HFFc6 (cell line): ENCODE measurements at places on chromosomes 12 and 14.

GRCh38 chr12:131917139-131917710 lies 11.9 kb upstream of the PUS1 start:
- DNase-seq = no peak

GRCh38 chr14:70004791-70005190 lies 125.6 kb downstream of the SMOC1 start:
- DNase-seq = no peak

- DNase-seq = no peak
Observed at GRCh38 chr14:72722201-72722785, 171.6 kb downstream of the DPF3 start.

DNA sequence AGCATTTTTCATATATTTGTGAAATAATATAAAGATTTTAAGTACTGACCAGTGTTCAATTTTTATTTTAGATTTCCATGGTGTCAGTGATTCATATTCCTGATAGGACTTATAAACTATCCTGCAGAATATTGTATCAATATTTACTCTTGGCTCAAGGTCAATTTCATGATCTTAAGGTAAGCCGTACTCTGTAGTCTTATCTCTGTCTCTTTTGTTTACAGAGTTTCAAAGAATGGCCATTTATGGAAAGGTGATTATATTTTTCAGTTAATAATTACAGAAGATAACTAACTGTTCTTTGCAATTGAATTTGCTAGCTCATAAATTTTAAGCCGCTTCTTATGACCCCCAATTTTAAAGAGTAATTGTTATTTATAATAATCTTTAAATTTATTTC lies 27.9 kb downstream of the CGRRF1 start:
- DNase-seq = no peak

DNA sequence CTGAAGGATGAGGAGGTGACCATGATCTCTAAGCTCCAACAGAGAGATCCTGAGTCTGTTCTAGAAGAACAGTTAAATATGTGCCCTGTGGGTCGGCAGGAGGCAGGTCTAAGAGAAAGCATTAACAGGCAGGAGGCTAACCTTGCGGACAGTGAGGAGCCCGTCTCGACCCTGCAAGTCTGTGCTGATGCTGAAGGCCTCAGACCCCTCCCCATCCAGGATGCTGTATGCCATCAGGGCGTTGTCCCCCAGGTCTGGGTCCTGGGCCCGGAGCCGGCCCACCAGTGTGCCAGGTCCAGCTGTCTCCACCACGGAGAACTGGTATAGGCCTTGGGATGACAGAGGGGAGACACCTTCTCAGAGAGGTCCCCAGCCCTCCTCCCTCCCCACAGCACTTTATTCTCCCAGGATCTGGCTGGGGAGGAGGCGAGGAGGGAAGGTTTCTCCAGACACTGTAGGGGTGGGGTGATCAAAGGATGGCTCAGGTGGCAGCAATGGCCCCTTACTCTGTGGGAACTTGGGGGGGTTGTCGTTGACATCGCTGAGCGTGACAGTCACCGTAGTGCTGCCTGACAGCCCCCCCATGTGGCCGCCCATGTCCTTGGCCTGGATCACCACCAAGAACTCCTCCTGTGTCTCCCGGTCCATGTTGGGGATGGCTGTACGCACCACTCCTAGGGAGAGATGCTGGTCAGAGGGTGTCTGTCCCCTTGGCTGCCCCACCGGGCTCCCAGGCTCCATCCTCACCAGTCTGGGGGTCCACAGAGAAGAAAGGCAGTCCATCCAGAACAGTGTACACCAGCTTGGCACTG lies 3.1 kb downstream of the CDH24 start:
- DNase-seq = no peak

- no peak for DNase-seq
Observed at GRCh38 chr12:85865890-85866289, 8.2 kb upstream of the NTS start.

- DNase-seq = no peak
Observed at GRCh38 chr14:69240527-69241173, 19.3 kb upstream of the GALNT16 start.

DNA sequence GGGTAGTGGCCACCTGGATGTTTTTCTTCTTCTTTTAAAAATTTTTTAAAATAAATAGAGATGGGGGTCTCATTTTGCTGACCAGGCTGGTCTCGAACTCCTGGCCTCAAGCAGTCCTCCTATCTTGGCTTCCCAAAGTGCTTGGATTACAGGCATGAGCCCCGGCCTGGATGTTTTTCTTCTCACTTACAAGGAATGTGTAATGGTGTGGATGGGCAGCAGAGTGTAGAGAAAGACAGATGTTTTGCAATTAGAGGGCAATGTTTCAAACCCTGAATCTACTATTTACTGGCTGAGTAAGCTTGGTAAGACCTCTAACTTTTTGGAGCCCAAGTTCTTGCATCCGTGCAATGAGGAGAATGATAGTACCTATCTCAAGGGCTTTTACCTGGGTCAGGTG lies 48.1 kb downstream of the ADCK1 start:
- DNase-seq = no peak

DNA sequence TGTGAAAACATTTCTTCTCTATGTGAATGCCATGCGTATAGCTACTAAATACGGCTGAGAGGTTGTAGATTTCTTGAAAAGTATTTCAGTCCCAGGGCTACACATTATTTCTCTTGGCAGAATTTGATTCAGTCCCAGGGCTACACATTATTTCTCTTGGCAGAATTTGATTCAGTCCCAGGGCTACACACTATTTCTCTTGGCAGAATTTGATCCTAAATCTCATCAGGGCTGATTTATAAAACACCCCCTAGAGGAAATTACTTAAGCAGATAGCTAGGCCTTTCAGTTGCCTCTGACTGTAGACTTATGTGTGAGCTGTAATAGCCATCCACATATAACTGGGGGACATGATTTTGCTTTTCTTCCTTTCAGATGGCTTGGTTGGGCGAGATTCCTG lies 50.4 kb downstream of the AK7 start:
- no peak for DNase-seq

GRCh38 chr12:53078425-53079225 lies 565 bp downstream of the SPRYD3 start:
- no peak for DNase-seq
